ENCODE measurements at places on chromosomes 5 and 9. TPM values are rescaled to one million over a fixed set of nuclear protein-coding genes. Genes with fewer than 3 reads are reported as not detected.
A peak's percentile ranks its signal among the peaks of the same experiment; 100 is the strongest.

- H3K4me3 ChIP-seq, result no peak overlapping the region
- H3K4me1 ChIP-seq, result no peaks in the 10 kb centered on the region
- no peak for DNase-seq
These were observed 160.9 kb downstream of the FOCAD start for GRCh38 chr9:20844916-20845315.

GRCh38 chr5:58012102-58012501, 447.8 kb downstream of the PLK2 start:
- no peak overlapping the region for H3K27ac ChIP-seq
- no peak for DNase-seq
- no peak overlapping the region for H3K4me3 ChIP-seq

DNA sequence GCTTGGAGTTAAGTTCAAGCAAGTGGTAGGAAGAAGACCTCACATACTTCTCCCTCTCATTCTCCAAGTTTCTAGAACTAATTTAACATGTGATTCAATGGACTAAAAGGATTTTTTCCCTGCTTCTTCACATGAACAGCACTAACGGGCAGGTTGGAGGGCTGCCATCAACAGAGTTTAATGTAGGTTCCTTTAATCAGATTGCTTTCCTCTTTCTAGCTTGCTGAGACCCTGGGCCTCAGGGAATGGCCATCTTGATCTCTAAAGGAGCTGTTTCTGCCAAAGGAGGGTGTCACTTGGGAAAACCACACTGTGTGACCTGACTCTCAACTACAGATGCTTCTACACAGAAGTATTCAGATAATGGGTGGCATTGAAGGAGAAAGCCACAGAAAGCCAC, 223.3 kb downstream of the PIK3R1 start:
- no peaks in the 10 kb centered on the region for H3K4me1 ChIP-seq
- no peak for DNase-seq
- H3K27me3 ChIP-seq, result no peaks in the 10 kb centered on the region
- H3K4me3 ChIP-seq, result no peak overlapping the region
- no peak overlapping the region for H3K27ac ChIP-seq

DNA sequence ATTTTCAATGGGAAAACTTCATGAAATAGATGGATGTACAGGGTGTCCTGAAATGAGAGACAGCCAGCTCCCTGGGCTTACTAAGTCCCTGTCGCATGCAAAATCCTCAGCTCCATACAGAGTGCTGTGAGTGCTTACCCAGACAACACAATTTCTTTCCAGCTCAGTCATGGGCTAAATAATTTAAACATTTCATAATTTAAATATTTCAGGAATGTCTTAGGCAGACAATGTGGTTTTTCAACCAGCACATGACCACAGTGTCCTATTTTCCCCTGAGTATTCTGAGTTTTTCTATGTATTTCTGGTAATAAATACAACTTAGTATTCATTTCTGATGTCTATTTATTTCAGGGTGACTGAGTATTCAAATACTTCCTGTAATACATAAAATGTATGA, 188.5 kb upstream of the SNX2 start:
- H3K4me3 ChIP-seq, result no peak overlapping the region
- H3K36me3 ChIP-seq, result no peaks in the 10 kb centered on the region
- DNase-seq, result no peak
- no peaks in the 10 kb centered on the region for H3K4me1 ChIP-seq

- H3K36me3 ChIP-seq, result peaks cover 68% of the 10 kb centered on the region
- H3K27ac ChIP-seq, result no peak overlapping the region
- DNase-seq, result no peak
- H3K27me3 ChIP-seq, result no peaks in the 10 kb centered on the region
These were observed 40.6 kb upstream of the FAM120AOS start for GRCh38 chr9:93493949-93494348.

DNA sequence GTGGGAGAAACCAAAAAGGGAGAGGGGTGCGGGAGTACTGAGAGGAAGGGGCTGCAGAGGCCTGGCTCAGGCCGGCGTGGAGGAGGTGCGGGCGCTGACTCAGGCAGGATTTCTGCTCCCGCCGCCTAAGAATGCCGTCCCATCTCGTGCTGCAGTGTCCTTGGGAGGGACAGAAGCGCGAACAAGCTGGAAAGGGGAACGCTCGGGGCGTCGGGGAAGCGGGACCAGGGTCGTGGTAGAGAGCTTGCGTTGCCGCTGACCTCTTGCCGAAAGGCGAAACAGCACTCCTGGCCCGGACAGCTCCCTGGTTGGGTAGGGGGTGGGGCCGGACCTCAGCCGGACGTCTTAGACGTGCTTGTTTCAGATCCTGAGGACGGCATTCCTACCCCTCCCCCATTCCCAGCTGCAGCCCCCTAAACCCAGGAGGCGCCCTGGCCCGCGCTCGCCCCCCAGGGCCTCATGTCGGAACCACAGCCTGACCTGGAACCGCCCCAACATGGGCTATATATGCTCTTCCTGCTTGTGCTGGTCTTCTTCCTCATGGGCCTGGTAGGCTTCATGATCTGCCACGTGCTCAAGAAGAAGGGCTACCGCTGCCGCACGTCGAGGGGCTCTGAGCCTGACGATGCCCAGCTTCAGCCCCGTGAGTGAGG, 1.1 kb downstream of the RELL2 start:
- H3K36me3 ChIP-seq, result peaks cover 16% of the 10 kb centered on the region
- no peaks in the 10 kb centered on the region for H3K27me3 ChIP-seq
- peak overlapping the region; percentile 96 for H3K4me3 ChIP-seq
- DNase-seq, result peak; percentile 94
- H3K27ac ChIP-seq, result no peak overlapping the region

Gene KLF9
- total RNA-seq, result 0.26 TPM

Gene MED10
- total RNA-seq, result 35.3 TPM

Gene CATSPER3
- 0.50 TPM for total RNA-seq
